ENCODE measurements at places on chromosomes 2 and 18. TPM values are rescaled to one million over a fixed set of nuclear protein-coding genes. Genes with fewer than 3 reads are reported as not detected.

GRCh38 chr2:71807581-71808451, 339.8 kb downstream of the CYP26B1 start:
- H3K36me3 ChIP-seq = no peaks in the 10 kb centered on the region
- H3K27ac ChIP-seq = no peak overlapping the region
- H3K27me3 ChIP-seq = no peaks in the 10 kb centered on the region
- no peak overlapping the region for H3K4me3 ChIP-seq
- no peaks in the 10 kb centered on the region for H3K4me1 ChIP-seq

DNA sequence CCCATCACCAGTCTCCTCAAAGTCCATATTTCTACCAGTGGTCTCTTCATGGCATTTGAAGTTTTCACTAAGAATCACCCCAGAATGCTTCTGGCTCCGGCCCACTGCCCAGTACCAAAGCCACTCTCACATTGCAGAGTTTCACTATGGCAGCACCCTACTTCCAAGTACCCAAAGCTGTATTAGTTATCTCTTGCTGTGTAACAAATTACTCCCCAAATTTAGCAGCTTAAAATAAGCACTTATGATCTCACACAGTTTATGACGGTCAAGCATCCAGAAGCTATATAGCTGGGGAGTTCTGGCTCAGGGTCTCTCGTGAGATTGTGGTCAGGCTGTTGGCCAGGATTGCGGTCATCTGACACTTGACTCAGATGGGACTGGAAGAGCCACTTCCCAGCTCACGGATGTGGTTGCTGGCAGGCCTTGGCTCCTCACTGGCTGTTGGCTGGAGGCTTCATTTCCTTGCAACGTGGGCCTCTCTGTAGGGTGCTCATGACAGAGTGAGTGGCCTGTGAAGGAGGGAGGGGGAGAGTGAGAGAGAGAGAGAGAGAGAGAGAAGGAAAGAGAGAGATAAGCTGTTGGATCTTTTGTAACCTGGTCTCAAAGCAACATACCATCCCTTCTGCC, 189.5 kb downstream of the CTIF start:
- H3K4me3 ChIP-seq = no peak overlapping the region
- no peaks in the 10 kb centered on the region for H3K27me3 ChIP-seq
- DNase-seq = no peak
- H3K27ac ChIP-seq = no peak overlapping the region
- H3K4me1 ChIP-seq = no peaks in the 10 kb centered on the region

Gene STAMBP
- 50.1 TPM for total RNA-seq

DNA sequence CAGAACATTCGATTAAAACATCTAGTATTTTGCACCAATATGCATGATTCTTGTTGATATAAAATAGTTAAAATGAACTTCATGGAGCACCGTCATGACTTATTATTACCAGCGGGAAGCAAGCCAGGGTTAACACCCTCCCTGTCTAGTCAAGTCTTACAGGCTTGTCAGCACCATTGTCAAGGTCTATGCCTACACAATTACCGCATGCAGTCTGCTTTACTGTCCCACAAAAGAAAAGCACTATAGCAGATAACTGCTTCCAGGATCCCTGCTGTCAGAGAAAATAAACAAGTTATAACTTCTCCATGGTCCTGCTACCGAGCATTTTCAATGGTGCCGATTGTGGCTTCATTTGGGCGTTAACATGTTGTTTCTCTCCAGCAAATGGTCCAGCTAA, 968.0 kb upstream of the FAM98A start:
- H3K27me3 ChIP-seq = no peaks in the 10 kb centered on the region
- DNase-seq = no peak
- H3K4me3 ChIP-seq = no peak overlapping the region
- no peak overlapping the region for H3K27ac ChIP-seq
- H3K4me1 ChIP-seq = no peaks in the 10 kb centered on the region

GRCh38 chr2:238233625-238234024, 6.2 kb downstream of the HES6 start:
- no peak overlapping the region for H3K4me3 ChIP-seq
- H3K27ac ChIP-seq = no peak overlapping the region
- no peak for DNase-seq
- H3K27me3 ChIP-seq = no peaks in the 10 kb centered on the region
- no peaks in the 10 kb centered on the region for H3K4me1 ChIP-seq

Gene GATA6
- 124 TPM for total RNA-seq

Gene CD207
- total RNA-seq = 0.16 TPM

GRCh38 chr2:121212661-121213325, 72.2 kb downstream of the TFCP2L1 start:
- H3K36me3 ChIP-seq = no peaks in the 10 kb centered on the region
- H3K4me3 ChIP-seq = no peak overlapping the region
- H3K27me3 ChIP-seq = no peaks in the 10 kb centered on the region
- DNase-seq = no peak

DNA sequence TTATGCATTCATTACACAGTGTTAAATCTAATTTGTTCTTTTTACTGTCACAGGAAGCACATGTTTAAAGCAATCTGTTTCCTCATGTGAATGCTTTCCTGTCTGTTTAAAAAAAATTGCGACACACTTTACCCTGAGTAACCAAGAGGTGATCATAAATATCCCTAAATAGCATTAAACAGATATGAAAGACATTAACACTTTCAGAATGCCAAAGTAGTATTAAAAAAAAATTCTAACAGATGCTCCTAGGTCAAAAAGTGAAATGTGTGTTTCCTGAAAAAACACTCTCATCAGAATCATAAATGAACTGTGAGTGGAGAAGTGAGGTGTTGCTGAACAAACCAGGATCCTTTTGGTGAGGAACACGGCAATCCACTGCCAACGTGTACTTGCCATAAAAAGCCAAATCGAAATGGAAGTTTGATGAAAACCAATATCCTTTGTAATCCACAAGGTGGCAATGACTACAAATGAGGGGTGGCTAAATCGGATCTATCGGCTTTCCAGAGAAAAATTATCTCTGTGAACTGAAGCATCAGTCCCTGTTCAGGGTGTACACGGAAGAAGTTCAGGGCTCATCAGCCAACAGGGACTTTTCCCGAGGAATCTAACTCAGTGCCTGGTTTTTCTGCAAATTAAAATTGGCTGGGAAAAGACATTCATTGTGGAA, 248.9 kb downstream of the TCF4 start:
- no peaks in the 10 kb centered on the region for H3K4me1 ChIP-seq
- DNase-seq = no peak
- H3K36me3 ChIP-seq = no peaks in the 10 kb centered on the region
- H3K27me3 ChIP-seq = no peaks in the 10 kb centered on the region
- no peak overlapping the region for H3K27ac ChIP-seq

DNA sequence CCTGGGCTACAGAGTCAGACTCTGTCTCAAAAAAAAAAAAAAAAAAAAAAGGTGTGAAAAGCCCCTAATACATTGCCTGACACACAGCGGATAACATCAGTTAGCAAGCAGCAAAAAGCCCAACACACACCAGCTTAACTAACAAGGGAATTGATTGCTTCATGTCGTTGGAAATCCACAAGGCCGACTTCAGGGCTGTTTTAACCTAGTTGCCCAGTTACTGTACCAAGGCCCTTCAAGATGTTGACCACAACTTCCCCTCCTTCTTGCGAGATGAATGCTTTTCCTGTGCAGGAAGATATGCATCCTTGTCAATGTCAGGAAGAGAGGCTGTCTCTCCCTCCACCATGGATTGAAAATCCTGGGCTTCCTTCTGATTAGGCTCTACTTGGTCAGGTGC, 202.9 kb downstream of the MIB1 start:
- no peaks in the 10 kb centered on the region for H3K4me1 ChIP-seq
- no peak overlapping the region for H3K27ac ChIP-seq
- DNase-seq = no peak
- H3K4me3 ChIP-seq = no peak overlapping the region

Gene PARD6G
- total RNA-seq = 1.0 TPM

Gene EMILIN1
- total RNA-seq = 0.30 TPM
